ENCODE measurements at places on chromosomes 12 and 14.

- DNase-seq, result no peak
These were observed 40.9 kb downstream of the FGD4 start for GRCh38 chr12:32440120-32440865.

- DNase-seq, result no peak
These were observed 14.3 kb downstream of the ARF6 start for GRCh38 chr14:49907186-49907585.

DNA sequence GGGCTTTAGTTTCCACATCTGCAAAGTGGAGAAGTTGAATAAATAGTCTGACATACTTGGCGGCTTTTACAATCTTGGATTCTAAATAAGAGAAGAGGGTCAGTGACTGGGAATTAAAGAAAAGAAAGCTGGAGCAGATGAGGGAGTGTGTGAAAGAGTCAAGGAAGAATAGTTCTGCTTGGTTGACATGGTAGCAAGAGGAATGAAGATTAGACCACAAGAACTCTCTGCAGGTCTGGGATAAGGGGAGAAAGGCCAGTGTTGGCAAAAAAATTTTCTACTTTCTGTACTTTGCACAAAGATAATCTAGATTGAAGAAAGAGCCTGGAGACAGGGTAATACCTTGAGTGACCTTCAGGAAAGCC is 5.9 kb downstream of the ITGB7 start:
- no peak for DNase-seq

DNA sequence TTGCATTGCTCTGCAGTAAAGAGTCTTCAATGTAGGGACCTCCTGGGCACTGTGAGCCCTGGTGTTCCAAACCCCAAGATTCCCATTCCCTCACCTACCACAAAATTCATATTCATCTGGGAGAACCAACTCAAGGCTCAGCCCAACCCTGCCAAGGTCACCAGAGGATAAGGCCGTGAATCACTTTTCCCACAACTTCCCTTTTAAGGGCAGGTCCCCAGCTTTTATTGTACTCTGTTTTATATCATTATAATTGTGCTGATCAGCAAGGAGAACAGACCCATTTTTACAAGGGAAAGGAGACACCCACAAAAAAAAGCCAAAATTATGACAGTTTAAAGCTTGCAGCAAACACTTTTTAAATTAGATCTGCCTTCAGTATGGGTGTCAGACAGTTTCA is 363.0 kb upstream of the FKBP4 start:
- DNase-seq, result no peak

DNA sequence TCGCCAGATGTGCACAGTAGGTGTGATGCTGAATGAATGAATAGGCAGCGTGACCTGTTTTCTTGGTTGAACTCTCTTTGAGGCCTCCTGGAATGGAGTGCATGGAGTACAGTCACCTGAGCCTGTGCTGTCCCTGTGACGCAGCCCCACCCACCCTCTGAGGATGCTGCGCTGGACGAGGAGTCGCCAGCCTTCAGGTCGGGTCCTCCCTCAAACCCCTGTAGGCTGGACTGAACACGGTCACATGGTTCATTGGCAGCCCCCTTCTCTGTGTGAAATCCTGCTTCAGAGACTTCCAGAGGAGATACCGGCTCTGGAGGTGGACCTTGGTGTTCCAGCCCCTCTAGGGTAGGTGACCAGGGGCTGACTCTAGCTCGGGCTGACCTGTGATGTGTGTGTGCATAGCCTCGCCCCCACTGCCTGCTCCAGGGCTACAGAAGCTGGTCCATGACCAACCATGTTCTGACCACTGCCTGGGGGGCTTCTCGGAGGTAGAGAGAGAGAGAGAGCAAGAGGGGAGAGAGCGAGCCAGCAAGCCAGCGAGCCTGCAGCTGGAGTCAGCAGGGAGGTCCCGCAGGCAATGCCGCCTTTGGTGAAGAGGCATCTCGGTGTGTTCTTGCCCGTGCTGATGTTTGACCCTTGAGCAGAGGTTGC is 158.0 kb upstream of the RTL1 start:
- DNase-seq, result no peak

DNA sequence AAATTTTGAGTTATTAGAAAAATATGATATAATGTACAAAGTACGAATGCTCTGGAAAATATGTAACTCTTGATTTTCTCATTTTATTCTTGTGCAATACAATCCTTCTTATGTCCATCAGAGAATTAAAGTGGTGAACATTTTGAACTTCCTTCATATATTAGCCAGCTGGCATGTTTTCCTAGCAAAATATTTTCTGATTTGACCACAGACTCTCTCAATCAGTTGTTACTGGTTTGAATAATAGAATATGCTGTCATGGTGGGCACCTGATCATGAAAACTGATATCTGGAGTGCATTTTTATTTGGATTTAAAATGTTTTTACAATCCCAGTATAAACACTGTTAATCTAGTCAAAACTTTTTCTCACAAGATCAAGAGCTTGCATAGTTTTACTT is 24.2 kb downstream of the PARPBP start:
- no peak for DNase-seq

- no peak for DNase-seq
These were observed 38.2 kb downstream of the CACNA2D4 start for GRCh38 chr12:1880153-1880845.

All from stimulated activated CD4-positive, alpha-beta T cell treated with anti-CD3 and anti-CD28 coated beads, Interleukin-15, amount 100 ng/mL, for 24 hours (primary cell).